Calu3 (cell line): ENCODE measurements at places on chromosomes 6 and 20. TPM values are rescaled to one million over a fixed set of nuclear protein-coding genes. Genes with fewer than 3 reads are reported as not detected.
A peak's percentile ranks its signal among the peaks of the same experiment; 100 is the strongest.

Gene ZNF292
- total RNA-seq: 41.6 and 44.6 TPM in 2 replicates

Gene SEC63
- 106 and 135 TPM in 2 replicates for total RNA-seq

Gene VNN1
- total RNA-seq: 12.4 and 13.3 TPM in 2 replicates

DNA sequence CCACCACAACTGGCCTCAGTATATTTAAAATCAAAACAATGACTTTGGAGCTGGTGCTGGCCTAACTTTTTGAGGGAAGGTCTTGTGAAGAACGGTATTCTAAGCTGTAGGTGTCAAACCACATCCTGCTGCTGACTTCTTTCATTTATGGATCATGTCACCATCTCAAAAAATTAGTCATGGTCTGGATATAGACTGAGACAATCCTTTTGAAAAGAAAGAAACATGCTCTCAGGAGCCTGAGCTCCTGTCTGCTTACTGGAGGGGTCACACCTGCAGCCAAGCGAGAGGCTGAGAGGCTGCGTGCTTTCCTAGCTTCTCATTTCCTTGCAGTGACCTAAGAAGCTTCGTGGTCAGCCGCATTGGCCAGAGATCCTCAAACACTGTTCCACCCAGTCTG lies 55.2 kb downstream of the TIAM2 start:
- no peak for DNase-seq
- no peaks in the 10 kb centered on the region for H3K36me3 ChIP-seq
- no peak overlapping the region for H3K4me3 ChIP-seq
- H3K27ac ChIP-seq: no peak overlapping the region
- H3K4me1 ChIP-seq: no peaks in the 10 kb centered on the region
- no peaks in the 10 kb centered on the region for H3K27me3 ChIP-seq

DNA sequence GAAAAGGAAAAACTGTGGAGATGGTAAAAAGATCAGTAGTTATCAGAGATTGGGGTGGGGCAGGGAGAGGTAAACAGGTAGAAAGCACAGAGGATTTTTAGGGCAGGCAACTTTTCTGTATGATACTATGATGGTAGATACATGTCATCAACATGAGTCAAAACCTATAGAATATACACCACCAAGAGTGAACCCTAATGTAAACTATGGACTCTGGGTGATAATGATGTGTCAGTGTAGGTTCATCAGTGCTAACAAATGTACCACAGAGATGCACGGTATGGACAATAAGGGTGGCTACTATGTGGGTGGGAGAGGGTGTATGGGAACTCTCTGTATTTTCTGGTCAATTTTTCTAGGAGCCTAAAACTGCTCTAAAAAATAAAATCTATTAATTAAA lies 18.5 kb downstream of the PACSIN1 start:
- DNase-seq: no peak
- no peaks in the 10 kb centered on the region for H3K27me3 ChIP-seq
- H3K4me1 ChIP-seq: peaks cover 17% of the 10 kb centered on the region
- H3K4me3 ChIP-seq: no peak overlapping the region
- H3K27ac ChIP-seq: no peak overlapping the region

DNA sequence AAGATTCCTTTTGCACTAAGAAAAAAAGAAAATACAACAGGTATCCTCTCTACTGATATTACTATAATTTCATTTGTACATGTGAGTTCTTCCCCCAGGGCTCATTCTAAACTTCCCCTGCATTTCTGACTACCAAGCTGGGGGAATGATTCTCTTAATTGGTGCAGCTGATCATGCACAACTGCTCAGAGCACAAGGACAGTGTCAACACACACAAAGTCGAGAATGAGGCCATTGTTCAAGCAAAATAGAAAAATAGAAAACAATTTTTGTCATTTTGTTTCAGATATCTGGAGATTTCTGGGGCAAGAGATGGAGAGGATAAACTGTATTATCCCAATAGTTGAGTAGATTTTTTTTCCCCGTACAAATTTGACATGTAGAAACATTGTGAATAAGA lies 236.3 kb downstream of the HAO1 start:
- DNase-seq: no peak
- H3K4me1 ChIP-seq: no peaks in the 10 kb centered on the region
- H3K4me3 ChIP-seq: no peak overlapping the region
- H3K27ac ChIP-seq: no peak overlapping the region

- no peak overlapping the region for H3K27ac ChIP-seq
- H3K4me3 ChIP-seq: no peak overlapping the region
- peaks cover 10% of the 10 kb centered on the region for H3K27me3 ChIP-seq
- no peak for DNase-seq
- no peaks in the 10 kb centered on the region for H3K4me1 ChIP-seq
Measured at GRCh38 chr6:134309227-134309626, 8.7 kb downstream of the SGK1 start.

Gene CTAGE9
- not detected in 2 replicates for total RNA-seq

DNA sequence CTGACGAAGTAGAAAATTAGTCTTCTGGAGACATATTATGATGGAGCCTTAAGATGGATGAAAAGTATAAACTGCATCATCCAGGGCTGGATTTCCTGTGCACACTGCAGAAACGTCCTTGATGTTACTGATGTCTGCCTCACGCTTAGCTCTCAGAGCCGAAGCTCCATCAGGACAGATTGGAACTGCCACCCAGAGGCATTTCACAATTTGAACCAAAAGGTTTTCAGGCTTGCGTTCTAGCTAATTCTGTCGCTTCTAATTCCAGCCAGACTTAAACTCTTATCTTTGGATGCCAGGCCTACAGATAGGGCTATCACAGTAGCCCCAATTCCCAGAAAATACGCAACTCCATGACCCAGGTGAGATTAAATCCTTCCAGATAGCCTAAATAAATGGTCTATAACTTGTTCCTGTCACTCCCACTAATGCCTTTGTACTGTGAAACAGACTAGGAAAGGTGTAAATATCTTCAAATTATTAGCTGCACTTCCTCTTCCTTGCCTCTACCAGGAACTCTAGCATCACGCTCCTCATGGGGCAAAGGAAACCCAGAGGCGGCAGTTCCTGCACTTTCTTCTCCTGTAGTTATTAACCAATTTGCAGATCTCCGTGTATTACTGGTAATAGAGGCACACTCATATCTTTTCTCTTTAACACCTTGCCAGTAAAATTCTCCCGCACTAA lies 634.6 kb downstream of the PRKN start:
- no peak for DNase-seq
- no peak overlapping the region for H3K4me3 ChIP-seq
- H3K36me3 ChIP-seq: no peaks in the 10 kb centered on the region
- no peaks in the 10 kb centered on the region for H3K27me3 ChIP-seq
- no peak overlapping the region for H3K27ac ChIP-seq

- no peak for DNase-seq
- no peaks in the 10 kb centered on the region for H3K27me3 ChIP-seq
- H3K27ac ChIP-seq: no peak overlapping the region
- no peak overlapping the region for H3K4me3 ChIP-seq
- peaks cover 29% of the 10 kb centered on the region for H3K4me1 ChIP-seq
- H3K36me3 ChIP-seq: peaks cover 4% of the 10 kb centered on the region
Measured at GRCh38 chr6:52522655-52523054, 54.2 kb downstream of the TRAM2 start.

DNA sequence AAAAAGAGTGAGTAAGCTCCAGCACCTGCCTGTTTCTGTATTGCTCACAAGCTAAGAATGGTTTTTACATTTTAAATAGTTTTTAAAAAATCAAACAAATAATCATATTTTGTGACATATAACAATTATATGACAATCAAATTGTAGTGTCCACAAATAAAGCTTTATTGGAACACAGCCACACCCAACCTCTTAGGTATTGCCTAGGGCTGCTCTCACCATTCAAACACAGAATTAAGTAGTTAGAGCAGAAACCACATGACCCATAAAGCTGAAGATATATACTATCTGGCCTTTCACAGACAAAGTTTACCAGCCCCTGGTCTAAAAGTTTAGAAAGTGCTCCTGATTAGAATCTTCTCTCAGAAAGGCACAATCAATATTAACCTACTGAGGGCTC lies 11.2 kb downstream of the TNFRSF21 start:
- H3K4me1 ChIP-seq: peaks cover 83% of the 10 kb centered on the region
- DNase-seq: no peak
- H3K27ac ChIP-seq: peak overlapping the region; percentile 33
- H3K36me3 ChIP-seq: peaks cover 51% of the 10 kb centered on the region
- peak overlapping the region; percentile 17 for H3K4me3 ChIP-seq

Gene FAM209A
- total RNA-seq: 0.40 and 0.95 TPM in 2 replicates

GRCh38 chr20:38031957-38032356 lies 1.3 kb downstream of the TTI1 start:
- peak overlapping the region; percentile 78 for H3K4me3 ChIP-seq
- no peaks in the 10 kb centered on the region for H3K27me3 ChIP-seq
- peaks cover 42% of the 10 kb centered on the region for H3K36me3 ChIP-seq
- H3K27ac ChIP-seq: peak overlapping the region; percentile 72

Gene TIAM2
- 7.1 and 12.9 TPM in 2 replicates for total RNA-seq

GRCh38 chr20:5120185-5120476 lies 373 bp upstream of the PCNA start:
- H3K27me3 ChIP-seq: no peaks in the 10 kb centered on the region
- no peak for DNase-seq
- H3K4me1 ChIP-seq: peaks cover 17% of the 10 kb centered on the region
- peaks cover 20% of the 10 kb centered on the region for H3K36me3 ChIP-seq
- peak overlapping the region; percentile 36 for H3K27ac ChIP-seq

GRCh38 chr6:142760152-142760551 lies 184.8 kb downstream of the HIVEP2 start:
- no peak overlapping the region for H3K4me3 ChIP-seq
- H3K27me3 ChIP-seq: no peaks in the 10 kb centered on the region
- peaks cover 20% of the 10 kb centered on the region for H3K4me1 ChIP-seq
- no peak overlapping the region for H3K27ac ChIP-seq
- H3K36me3 ChIP-seq: peaks cover 21% of the 10 kb centered on the region

Gene TBC1D7
- total RNA-seq: 12.6 and 13.2 TPM in 2 replicates

DNA sequence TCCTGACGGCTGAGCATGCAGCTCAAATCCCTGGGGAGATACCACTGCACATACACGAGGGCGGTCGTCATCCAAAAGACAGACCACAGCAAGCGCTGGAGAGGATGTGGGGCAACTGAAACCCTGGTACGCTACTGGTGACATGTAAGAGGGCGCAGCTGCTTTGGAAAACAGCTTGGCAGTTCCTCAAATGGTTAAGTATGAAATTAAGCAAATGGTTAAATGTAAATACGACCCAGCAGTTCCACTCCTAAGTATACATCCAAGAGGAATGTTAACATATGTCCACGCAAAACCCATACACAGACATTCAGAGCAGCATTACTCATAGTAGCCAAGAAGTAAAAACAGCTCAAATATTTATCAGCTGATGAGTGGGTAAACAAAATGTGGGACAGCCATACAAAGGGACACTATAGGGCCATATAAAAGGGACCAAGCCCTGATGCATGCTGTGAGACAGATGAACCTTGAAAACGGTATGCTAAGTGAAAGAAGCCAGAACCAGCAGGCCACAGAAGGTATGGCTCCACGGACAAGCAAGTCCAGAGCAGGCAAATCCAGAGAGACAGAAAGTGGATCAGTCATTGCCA lies 38.5 kb downstream of the RIPOR3 start:
- H3K27me3 ChIP-seq: no peaks in the 10 kb centered on the region
- H3K36me3 ChIP-seq: no peaks in the 10 kb centered on the region
- H3K4me1 ChIP-seq: peaks cover 8% of the 10 kb centered on the region
